Activated naive CD4-positive, alpha-beta T cell (primary cell): ENCODE measurements at places on chromosomes 2 and 18.

GRCh38 chr2:23776021-23776420 lies 150.9 kb downstream of the ATAD2B start:
- DNase-seq: no peak

GRCh38 chr2:288758-289361 lies 969 bp upstream of the ALKAL2 start:
- no peak for DNase-seq

DNA sequence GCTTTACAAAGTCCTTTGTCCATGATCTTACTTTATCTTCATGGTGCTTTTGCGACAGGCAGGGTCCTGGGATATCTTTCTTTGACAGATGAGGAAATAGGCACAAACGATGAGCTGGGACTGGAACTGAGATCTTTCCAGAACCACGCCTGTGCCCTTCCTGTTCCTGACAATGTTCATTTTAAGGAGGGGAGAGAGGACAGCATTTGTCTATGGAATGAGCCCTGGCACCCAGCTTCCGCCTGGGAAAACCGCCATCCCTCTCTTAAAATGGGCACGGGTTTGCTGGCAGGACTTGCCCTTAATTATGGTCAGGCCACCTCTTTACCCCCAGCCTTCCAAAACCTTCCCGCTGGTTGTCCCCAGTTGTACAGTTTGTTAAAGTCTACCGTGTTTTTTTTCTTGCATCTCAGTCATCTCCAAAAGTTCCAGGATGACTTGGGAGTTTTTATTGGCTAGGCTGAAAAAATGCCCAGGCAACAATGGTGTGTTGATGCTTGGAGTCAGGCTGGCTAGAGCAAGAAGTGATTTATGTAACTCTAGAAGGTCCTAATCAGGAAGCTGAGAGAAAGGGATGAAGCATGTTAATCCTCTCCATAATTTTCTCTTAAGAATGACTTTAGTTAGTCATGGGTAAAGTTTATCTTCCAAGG lies 264.9 kb upstream of the EPAS1 start:
- no peak for DNase-seq

GRCh38 chr2:240998706-240998994 lies 232 bp downstream of the SNED1 start:
- no peak for DNase-seq
